ENCODE measurements at places on chromosomes 6 and 20. TPM values are rescaled to one million over a fixed set of nuclear protein-coding genes. Genes with fewer than 3 reads are reported as not detected.

DNA sequence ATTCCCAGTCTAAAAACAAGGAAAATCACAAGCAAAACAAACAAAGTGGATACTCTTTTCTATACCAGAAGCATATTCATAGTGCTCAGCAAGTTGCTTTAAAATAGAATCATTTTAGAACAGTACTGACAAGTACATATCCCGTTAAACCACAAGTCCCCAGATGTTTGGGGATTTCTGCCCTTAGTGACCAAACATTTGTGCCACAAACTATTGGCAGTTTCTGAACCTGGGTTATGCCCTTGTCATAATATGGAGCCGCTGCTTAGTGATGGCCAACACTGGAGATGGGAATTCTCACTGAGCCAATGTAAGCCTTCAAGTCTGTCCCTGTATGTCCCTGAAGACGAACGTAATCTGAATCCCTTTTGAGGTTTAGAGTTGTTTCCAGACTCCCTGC is 436.7 kb upstream of the JAG1 start:
- no peak for DNase-seq

GRCh38 chr6:2799936-2800527 is 34.8 kb downstream of the WRNIP1 start:
- DNase-seq, result no peak

DNA sequence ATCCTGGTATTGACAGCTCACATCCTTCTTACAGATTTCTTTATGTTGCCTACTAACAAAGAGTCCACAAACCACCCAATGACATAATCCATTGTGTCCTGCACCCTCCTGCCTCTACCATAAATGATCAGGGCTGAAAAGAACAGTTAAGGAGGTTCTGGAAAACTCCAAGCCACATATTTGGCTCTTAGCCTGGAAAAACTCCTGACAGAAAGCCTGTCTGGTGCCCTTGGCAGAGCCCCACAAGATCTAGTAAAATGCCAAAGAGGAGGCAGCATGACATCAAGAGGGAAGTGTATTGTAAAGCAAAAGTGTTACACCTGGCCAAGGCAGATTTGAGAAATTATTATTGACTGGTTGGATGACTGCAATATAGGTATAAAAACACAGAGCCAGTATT is 126.4 kb upstream of the VGLL2 start:
- DNase-seq, result peak; percentile 66

- DNase-seq, result no peak
Measured at GRCh38 chr6:4055420-4056041, 23.4 kb downstream of the FAM217A start.

DNA sequence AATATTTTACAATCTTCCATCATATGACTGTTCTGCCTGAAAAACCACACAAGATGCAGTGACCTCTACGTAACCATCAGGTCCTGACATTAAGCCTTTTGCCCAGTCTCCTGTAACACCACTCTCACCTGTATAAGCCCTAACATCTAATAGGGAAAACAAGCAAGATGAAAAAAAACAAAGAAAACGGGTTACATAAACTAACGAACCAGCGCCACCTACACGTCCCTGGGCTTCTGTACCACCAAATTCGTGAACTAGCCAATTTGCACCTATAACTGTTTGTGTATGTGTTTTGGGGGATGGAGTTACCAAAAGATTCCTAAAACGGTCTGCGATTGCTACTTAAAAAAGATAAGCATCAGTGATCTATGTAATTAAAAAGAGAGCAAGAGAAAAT is 70.2 kb downstream of the BLOC1S5 start:
- DNase-seq, result no peak

GRCh38 chr20:24359321-24360027 is 110.0 kb upstream of the SYNDIG1 start:
- no peak for DNase-seq

- no peak for DNase-seq
Measured at GRCh38 chr6:13427316-13427715, 60.1 kb downstream of the GFOD1 start.

- peak; percentile 82 for DNase-seq
Measured at GRCh38 chr6:46491201-46491627, at the start of gene RCAN2. Gene RCAN2 (minus strand): TSS chr6:46491449.

DNA sequence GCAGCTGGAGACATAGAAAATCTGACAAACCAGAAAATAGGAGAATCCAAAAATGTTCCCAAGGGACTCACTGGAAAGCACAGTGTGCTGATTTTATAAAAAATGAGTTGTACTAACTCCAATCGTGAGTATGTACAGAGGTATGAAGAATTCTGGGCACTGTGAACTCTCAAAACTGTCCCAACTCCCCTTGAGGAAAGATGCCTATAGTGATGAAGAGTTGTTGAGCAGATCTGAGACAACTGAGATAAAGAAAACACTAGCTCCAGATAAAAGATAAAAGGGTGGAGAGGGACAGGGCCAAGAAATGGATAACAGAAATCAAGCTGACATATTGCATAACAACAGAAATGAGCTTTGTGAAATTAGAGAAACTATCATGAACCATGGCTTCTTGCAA is 481.4 kb downstream of the MAFB start:
- DNase-seq, result no peak

- DNase-seq, result no peak
Measured at GRCh38 chr6:84618836-84619235, 145.6 kb downstream of the TBX18 start.

GRCh38 chr6:70547313-70547712 is 19.4 kb upstream of the SDHAF4 start:
- no peak for DNase-seq

DNA sequence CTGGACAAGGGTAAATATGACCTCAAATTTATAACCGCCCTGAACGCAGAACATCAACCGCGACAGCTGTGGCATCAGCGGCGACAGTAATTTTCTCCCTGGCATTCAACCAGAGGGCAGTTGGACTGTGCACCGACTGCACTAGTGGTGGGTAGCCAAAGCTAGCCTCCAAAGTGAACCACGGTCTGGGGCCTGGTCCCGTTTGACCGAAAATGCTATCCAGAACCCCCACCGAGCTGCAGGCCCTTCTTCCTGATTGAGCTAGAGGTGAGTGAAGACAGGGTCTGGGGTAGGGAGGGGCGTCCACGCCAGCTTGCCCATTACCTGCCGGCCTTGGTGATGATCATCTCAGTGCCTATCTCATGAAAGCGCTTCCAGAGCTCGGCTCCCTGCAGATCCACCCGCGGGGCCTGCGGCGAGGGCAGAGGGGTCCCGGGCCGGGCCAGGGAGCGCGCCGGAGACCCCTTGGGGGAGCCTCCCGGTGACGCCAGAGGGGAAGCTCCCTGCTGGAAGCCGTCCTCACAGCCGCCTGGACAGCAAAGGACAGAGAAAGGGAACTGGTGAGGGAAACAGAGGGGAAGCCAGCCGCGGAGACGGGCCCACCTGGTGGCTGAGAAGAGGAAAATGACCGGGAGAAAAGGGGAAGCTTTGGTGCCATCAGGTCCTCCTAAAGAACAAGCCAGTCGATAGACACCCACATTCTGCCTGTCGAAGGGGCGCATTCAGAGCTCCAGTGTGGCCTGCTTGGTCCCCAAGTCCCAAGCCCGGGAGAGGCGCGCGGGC is 2.0 kb downstream of the TBX18 start:
- DNase-seq, result no peak

DNA sequence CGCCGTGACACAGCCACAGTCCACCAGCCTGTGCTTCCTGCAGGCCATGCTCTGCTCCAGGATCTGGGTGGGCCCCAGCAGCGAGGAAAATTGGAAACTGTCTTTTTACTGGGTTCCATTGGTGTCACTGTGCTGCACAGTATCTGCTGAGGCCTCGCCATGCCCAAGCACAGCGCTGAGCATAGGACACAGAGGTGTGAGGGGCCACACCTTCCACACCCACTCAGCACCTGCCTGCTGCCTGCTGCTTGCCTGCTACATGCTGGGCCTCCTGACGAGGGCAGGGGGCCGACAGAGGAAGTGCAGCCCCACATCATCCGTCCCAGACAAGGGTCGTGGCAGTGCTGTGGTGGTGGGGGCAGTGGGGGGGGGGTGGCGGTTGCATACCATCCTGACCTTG is 173.0 kb upstream of the THBS2 start:
- DNase-seq, result no peak

DNA sequence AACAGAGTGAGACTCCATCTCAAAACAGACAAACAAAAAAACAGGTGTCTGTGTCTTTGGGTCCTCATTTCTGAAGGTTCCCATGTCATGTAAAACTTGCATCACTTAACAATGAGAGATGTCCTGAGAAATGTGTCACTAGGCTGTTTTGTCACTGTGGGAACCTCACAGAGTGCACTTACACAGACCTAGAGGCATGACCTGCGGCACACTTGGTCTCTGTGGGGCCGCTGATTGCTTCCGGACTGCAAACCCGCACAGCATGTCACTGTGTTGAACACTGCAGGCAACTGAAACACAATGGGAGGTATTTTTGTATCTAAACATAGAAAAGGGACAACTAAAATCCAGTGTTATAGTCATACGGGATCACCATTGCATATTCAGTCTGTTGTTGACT is 42.3 kb upstream of the TMEM181 start:
- no peak for DNase-seq

DNA sequence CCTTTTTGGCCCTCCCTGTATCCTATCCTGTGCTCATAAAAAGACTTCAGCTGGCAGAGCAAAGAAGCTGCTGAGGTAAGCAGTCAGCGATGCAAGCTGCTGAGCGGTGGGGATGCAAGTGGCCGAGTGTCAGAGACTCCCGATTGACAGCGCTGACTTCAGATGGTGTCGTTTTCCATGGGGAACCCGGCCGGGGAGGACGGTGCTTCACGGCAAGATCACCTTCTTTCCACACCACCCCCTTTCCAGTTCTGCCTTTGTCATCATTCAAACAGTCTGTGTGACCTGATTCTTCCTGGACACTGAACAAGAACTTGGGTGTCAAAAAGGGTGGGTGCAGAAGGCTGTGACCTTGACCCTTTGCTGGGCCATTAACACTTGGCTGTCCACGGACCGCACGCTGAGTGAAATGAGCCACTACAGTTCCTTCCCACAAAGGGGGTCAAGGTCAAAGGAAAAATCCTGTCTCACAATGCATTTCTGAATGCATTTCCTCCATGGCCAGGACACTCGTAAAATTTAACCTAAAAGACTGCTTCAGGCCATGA is 52.9 kb upstream of the UNC93A start:
- DNase-seq, result no peak

DNA sequence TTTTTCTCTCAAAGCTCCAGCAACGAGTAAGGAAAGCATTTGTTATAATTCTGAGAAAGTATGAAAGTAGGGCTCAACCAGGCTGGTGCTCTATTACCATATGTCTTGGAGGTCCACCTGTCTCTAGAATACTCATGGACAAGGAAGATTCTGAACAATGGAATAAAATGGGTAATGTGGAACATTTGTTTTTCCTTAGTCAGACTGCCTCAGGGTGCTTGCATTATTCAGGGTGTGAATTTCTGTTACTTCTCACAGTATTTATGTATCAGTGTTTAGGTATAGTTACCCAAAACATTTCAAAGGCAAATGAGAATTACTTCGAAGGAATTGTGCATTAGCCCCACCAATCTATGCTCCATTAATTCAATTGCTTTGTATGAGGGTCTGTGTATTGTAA is 586.2 kb upstream of the CITED2 start:
- no peak for DNase-seq

GRCh38 chr6:41175084-41175483 is 12.2 kb upstream of the TREM2 start:
- no peak for DNase-seq

GRCh38 chr6:112216662-112217551 is 37.5 kb downstream of the LAMA4 start:
- DNase-seq, result no peak

DNA sequence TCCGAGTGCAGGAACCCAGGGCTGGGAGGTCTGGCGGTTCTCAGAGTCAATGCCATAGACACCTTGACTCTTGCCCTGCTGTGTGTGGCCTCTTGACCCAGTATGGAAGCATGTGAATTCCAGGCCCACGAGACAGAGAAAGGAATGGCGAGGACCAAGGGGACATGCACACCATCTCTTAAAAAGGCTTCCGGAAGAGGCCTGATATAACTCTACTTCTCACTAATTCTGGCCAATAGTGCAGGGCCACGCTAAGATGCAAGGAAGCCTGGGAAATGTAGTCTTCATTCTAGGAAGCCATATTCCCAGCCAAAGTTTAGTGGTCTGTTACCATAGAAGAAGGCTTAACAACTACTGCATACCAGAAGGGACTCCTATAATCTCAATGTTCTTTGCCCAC is 177.0 kb upstream of the KCNG1 start:
- DNase-seq, result no peak

- DNase-seq, result no peak
Measured at GRCh38 chr20:41746635-41747034, 128.5 kb upstream of the CHD6 start.

- DNase-seq, result no peak
Measured at GRCh38 chr6:125392682-125393081, 90.9 kb upstream of the HDDC2 start.

- no peak for DNase-seq
Measured at GRCh38 chr6:138559143-138559542, 59.8 kb upstream of the NHSL1 start.

- DNase-seq, result no peak
Measured at GRCh38 chr6:101203664-101204063, 189.8 kb upstream of the GRIK2 start.

GRCh38 chr6:114762145-114762544 is 419.3 kb upstream of the HS3ST5 start:
- DNase-seq, result no peak

GRCh38 chr6:134741200-134741536 is 208.7 kb downstream of the ALDH8A1 start:
- no peak for DNase-seq

DNA sequence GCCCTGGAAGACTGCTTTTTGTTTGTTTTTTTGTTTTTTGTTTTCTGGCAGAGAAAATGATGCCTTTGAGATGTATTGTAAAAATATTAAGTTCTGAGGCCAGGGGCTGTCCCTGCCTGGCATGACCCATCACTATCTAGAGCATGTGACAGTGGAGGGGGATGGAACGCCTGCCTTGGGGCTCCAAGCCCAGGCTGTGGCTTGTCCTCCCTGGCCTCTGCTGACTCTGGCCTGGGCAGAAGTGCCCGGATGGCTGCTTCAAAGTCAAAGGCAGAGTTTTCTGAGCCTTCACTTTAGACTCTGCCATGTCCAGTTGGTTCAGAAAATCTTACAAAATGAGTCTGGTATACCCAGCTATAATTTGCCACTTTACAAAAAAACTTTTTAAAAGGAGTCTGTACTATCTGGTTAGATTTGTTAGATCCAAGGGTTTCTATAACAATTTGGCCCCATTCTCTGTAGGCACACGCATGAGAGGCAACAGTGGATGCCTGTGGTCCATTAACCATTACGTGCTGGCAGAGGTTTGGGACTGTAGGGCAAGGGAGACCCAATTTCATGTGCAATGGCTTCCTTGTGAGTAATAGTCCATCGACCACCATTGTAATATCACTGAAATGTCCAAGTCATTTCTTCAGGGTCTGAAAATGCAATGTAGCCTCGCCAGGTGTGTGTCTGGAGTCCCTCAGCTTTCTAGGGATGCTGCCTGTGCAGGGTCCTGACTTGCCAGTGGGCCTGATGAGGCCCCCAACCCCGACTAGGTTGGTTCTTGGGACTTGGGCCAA is 8.3 kb downstream of the PPP1R3G start:
- DNase-seq, result peak; percentile 56

The SLC32A1 gene
- not detected for total RNA-seq

The SRMS gene
- not detected for total RNA-seq

The GABRR1 gene
- not detected for total RNA-seq

The SAYSD1 gene
- total RNA-seq, result 8.9 TPM

The CPXM1 gene
- 0.69 TPM for total RNA-seq

The THBD gene
- 22.8 TPM for total RNA-seq

The RAET1L gene
- not detected for total RNA-seq

The CRYBG1 gene
- 9.4 TPM for total RNA-seq

The TTLL9 gene
- not detected for total RNA-seq

The CGA gene
- total RNA-seq, result 0.85 TPM

The RAET1G gene
- total RNA-seq, result not detected

The ZNF311 gene
- total RNA-seq, result 0.13 TPM
